GM04503 (cell line): ENCODE measurements at places on chromosomes 13 and 19.

GRCh38 chr13:96968027-96968426 lies 26.2 kb downstream of the OXGR1 start:
- DNase-seq: no peak

- DNase-seq: no peak
Observed at GRCh38 chr13:88472316-88472715, 801.1 kb downstream of the SLITRK5 start.

GRCh38 chr13:33994826-33995502 lies 177.0 kb downstream of the RFC3 start:
- DNase-seq: no peak

DNA sequence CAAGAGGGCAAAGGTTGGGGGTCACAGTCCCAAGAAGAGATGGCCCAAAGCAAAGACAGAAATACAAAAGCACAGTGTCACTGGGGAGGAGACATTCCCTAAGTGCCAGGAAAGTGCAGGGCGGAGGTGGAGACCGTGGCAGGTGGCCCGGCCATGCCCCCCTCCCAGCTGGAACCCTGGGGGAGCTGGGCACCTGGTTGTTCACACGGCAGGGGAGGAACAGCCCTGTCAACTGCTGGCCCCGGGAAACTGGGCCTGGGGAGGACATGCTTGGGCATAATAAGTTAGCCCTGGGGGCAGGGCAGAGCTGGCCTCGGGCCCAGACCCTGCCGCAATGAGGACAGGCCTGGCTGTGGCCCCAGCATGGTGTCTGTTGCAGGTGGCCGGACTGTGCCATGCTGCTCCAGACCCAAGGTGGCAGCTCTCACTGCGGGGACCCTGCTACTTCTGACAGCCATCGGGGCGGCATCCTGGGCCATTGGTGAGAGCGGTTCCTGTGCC lies 7.4 kb downstream of the HPN start:
- no peak for DNase-seq

DNA sequence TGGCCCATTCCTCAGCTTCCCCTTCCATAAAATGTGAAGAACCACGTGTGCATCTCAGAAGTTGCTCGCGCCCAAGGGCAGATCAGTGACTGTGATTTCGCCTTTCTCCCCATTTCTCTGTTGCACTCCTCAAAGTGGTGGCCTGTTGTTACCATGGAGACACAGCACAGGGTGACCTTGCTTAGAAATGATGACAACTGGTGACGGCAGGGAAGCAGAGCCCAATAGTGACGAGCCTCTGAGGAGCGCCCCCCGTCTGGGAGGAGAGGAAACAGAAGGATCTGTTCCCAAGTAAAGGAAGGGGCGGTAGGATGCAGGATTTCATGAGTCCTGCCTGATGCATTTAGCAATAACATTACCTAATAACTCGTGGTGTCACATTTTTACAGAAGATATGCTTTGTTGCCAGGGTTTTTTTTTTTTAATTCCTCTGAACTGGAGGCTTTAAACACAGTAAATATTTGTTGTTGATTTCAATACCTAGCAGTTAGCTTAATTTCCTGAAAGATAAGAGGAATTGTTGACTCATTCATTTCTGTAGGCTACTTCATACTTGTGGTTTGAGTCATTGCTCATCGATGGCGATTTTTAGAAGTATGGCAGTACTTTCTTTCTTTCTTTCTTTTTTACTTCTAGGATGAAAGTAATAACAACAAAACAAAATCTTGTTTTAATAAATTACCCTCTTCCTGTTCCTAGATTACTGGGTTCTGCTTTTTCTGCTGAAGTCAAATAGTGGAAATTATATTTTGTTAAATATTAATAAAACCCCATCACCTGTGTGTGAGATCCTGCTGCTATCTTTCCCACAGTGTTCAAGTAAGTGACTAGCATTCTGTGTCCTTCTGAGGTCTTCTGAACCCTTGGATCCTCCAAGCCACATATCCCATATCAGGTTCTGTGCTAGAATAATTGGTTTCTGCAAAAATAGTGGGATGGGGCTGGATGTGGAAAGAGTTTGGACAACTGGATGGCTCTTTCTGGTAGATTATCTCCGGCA lies 36.0 kb downstream of the MBNL2 start:
- peak; percentile 81 for DNase-seq

- peak; percentile 22 for DNase-seq
Observed at GRCh38 chr19:7191946-7192691, 102.1 kb downstream of the INSR start.

GRCh38 chr13:70088926-70089325 lies 18.7 kb upstream of the ATXN8OS start:
- DNase-seq: no peak

DNA sequence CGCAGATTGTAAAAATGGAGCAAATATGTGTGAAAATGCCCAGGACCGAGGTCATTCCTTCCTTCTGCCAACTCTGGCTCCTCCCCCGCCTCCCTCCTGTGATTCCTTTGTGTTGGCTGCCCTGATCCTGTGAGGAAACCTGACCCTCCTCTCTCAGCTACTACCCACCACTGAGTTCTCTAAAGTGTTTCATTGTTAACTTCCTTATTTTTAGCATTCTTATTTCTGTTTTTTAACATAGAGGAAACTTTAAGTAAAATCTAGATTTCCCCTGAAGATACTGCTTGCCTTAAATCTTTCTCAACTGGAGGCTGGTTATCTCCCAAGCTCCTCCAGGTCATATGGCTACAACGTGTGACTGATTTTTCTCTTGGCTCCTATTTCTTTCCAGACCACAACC lies 21.7 kb upstream of the FBXL3 start:
- DNase-seq: no peak

DNA sequence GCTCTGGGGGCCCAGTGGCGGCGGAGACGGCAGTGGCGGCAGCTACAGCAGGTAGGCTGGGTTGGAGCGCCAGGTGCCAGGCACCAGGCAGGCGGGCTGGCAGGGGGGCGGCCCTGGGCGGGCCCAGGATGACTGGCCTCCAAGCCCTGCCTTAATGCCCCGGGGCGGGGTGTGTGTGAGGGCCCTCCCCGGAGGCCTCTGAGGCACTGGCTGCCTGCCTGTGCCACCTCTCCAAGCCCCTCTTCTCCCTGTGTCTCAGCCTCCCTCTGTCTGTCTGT lies at the start of gene KLK11:
KLK11 (minus strand) TSS at position 63 of the 278 bp plus-strand sequence. CDS start 985 bp downstream, outside the sequence.
- DNase-seq: no peak

GRCh38 chr19:47485210-47485609 lies 1.2 kb upstream of the KPTN start:
- DNase-seq: no peak

GRCh38 chr13:20378721-20379120 lies 146.6 kb upstream of the GJB6 start:
- DNase-seq: no peak

GRCh38 chr19:37986048-37986750 lies 79.2 kb downstream of the SIPA1L3 start:
- no peak for DNase-seq

GRCh38 chr13:81846771-81847170 lies 1505.8 kb upstream of the SPRY2 start:
- no peak for DNase-seq

- DNase-seq: no peak
Observed at GRCh38 chr19:56814656-56815055, 25.9 kb downstream of the PEG3 start.

GRCh38 chr19:2573916-2574315 lies 98.0 kb downstream of the GADD45B start:
- DNase-seq: no peak

DNA sequence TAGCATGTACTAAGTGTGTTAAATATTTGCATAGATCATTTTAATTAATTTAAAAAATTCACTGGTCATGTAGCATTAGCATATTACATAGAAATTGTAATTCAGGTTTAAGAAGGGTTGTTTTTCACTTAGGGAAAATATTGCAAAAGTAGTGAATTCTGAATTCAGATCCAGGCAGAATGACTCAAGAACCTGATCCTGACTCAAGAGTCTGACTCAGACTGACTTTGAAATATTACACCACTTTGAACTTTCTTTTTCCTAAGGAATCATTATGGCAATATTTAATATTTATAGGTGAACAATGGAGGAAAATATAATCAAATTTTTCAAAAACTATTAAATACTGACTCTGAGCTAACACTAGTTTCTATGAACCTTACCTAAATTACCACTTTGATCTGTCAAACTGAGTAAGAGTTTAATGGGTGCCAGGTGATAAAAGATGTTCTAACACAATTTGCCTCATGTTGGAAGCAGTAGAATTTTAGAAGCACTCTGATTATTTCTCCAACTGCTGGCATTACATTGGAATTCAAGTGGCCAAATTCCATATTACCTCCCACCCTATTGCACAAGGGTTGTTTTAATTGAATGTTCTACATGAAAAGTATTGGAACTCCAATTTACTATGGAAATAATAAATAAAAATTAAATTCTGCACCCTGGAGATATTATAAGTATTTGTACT lies 261.6 kb downstream of the SLITRK1 start:
- DNase-seq: no peak

GRCh38 chr19:8575467-8575997 lies 1.7 kb downstream of the MYO1F start:
- no peak for DNase-seq

DNA sequence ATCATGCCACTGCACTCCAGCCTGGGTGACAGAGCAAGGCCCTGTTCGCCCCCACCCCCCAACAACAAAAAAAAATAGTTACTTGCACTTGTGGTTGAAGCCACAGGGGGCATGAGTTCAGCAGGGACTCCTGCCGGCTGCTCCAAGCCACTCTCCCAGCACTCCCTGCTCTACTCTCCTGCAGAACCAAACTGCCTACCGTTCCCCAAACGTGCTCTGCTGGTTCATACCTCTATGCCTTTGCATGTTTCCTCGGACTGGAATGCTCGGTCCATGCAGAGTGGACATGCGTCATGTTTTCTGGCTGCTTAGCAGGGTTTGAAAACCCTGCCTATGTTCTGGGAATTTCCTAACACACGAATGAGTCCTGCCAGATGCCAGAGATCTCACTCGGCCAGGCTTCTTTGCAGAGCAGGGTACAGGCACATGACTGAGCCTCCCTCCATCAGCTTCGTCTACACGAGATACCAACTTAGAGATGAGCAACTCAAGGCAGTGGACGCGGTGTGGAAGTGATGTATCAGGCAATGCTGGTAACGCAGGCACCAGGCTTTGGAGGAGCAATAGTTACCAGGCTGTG lies 8.5 kb upstream of the SLC25A15 start:
- no peak for DNase-seq

- DNase-seq: peak; percentile 18
Observed at GRCh38 chr19:30393046-30393445, 20.9 kb downstream of the ZNF536 start.

DNA sequence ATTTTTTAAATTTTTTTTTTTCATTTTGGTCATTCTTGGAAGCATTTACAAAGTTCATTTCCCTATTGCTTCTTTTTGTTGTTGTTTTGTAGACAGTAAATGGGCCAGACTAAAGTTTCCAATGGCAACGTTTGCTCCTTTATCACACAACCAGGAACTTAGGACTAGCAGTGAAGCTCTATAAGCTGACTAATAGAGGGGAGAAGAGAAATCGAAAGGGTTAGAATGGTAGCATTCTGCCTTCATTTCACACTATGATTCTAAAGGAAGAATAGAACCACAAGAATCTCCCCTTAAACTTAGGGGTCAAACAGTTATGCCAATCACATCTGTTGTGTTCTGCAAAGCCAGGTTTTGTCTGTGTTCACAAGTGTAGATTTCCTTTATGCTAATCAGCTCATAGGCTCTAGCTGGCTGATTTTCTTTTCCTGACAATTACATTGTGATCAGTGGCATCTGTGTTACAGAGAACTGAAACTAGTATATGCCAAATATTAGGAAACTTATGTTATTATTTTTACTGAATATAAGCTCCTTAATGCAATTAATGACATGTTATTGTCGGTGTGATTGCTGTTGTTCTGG lies 467.3 kb downstream of the DACH1 start:
- no peak for DNase-seq

- no peak for DNase-seq
Observed at GRCh38 chr19:3954107-3954506, 16.8 kb downstream of the DAPK3 start.

GRCh38 chr13:49354719-49355118 lies 89.1 kb downstream of the CAB39L start:
- no peak for DNase-seq

- DNase-seq: peak; percentile 30
Observed at GRCh38 chr13:44620057-44620456, 43.9 kb upstream of the TSC22D1 start.

GRCh38 chr13:95146486-95146885 lies 154.8 kb downstream of the ABCC4 start:
- no peak for DNase-seq

DNA sequence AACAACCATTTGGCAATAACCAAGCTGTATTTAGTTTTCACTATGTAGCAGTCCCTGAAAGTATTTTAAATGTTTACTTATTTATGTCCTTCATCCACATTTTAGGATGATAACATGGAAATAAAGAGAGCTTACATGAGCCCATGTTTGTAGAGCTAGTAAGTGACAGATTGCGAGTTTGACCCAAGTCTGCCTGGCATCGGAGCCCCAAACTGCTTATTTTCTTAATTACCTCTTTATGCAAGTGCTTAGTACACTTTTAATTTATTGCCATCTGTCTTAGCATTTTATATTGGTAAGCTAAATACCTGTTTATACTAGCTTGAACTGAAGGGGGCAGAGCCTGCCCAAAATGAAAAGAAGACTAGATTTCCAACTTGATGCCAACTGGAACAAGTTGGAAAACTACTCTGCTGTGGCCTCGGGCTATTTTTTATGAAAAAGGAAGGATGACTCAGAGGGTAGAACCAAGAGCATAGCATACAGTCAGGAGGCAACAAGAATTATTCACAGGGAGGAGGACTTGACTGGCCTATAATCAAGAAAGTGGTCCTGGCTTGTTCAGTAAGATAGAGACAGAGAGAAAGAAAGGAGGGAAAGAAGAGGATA lies 150.2 kb downstream of the NDFIP2 start:
- DNase-seq: peak; percentile 57

GRCh38 chr19:29535214-29535831 lies 9.5 kb downstream of the VSTM2B start:
- DNase-seq: no peak

GRCh38 chr19:3466635-3467034 lies 13.7 kb downstream of the SMIM24 start:
- DNase-seq: no peak

GRCh38 chr19:30335306-30335886 lies 36.8 kb upstream of the ZNF536 start:
- no peak for DNase-seq

DNA sequence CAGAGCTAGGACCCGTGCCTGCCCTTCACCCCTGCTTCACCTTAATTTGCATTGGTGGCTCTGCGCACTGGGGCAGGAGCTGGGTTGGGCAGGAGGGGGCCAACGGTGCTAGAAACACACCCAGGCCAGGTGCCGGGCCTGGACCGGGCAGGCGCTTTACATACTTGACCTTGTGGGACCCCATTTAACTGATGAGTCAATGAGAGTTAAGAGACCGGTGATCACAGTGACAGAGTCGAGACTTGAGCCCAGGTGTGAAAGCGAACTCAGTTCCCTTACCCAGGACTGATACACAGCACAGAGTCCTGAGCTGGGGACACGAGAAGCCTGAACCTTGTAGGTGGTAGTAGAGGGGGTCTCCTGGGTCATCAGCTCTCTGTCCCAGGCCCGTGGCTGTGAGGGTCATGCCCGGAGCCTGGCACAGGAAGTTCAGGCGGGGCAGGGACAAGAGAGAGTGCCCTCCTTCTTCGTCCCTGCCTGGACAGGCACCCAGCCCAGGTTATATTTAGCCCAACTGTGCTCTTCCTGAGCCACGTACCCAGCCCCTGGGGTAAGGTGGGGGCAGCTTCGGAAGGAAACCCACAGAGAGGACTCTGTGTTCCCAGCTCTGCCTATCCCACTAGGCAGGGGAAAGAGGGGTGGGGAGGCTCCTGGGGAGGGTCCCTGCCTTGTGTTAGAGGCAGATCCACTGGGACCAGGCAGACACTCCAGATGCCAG lies 1.9 kb downstream of the PRX start:
- no peak for DNase-seq
